ENCODE measurements at places on chromosomes 16 and 17.

GRCh38 chr17:12990041-12990808 lies 27.6 kb downstream of the ELAC2 start:
- DNase-seq, result no peak

DNA sequence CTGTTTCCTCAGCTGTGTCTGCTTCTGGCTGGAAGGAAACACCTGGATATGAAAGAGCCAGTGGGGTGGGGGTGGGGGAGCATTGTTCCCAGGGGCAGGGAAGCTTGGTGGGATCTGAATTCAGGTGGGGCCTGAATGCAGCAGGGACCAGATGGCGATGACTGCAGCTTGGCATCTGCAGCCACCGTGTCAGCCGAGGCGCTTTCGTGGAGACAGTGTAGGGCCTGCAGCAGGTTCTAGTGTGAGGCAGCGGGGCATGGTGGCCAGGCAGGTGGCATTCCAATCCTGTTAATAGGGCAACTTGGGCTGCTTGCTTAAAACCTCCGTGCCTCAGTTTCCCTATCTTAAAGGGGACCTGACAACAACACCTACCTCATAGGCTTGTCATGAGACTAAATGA lies 1.7 kb downstream of the PIK3R6 start:
- no peak for DNase-seq

GRCh38 chr16:84138824-84139627 lies 6.0 kb downstream of the HSDL1 start:
- DNase-seq, result peak; percentile 40

GRCh38 chr17:76700617-76701470 lies 9.9 kb downstream of the MXRA7 start:
- no peak for DNase-seq

- DNase-seq, result peak; percentile 90
Observed at GRCh38 chr16:79600638-79601091, at the start of gene MAF. TSS of gene MAF (minus strand) at chr16:79600737. CDS start at chr16:79599902, 835 bp downstream.

DNA sequence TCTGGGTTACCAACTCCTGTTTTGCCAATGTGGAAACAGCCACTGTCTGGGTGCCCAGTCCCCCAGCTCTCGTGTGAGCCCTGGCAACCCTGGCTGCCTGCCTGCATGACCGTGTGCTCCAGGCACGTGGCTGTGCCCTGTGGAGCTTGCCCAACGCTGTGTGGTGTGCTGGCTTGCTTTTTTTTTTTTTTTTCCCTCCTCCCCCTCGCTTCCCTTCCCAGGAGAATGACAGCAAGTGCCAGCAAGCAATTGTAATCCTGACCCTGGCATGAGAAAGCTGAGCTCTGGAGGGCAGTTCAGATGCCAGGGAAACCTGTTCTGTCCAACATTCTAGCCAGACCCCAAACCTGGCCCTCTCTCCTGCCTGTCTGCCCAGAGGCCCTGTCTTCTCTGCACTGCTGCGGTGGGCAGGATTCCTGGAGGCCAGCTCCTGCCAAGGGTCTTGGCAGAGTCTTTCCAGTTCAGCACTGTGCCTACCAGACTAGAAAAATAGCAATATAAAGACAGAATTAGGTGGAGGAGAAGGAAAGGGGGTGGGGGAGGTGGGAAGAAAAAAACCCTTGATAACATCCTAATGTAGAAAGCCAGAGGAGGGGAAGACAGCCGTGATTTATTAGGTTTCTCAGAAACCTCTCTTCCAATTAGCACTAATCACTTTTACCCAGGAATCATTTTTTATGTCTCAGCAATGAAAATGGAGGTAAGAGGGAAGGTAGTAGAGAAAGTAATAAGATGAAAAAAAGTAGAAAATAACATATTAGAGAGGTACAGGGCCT lies 9.0 kb downstream of the HLF start:
- DNase-seq, result no peak

- no peak for DNase-seq
Observed at GRCh38 chr17:75267153-75267410, 3.9 kb downstream of the MIF4GD start.

DNA sequence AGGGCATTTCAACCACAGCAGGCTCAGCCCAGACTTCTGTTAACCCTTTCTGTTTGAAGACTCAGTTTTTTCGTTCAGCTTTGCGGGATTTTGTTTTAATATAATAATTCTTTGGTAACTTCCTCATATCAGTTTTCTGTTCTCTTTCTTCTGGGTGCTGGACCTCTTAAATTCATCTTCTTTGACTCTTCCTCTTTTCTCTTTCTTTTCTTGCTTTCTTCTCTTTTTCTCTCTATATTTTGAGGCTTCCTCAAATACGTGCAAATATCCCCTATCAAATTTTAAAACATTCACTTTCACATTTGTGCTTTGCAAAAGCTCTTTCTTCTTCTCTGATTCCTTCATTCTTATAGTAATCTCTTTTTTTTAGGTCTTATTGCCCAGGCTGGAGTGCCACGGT lies 136.3 kb downstream of the HS3ST3B1 start:
- no peak for DNase-seq

- DNase-seq, result no peak
Observed at GRCh38 chr17:42177684-42178083, 3.3 kb downstream of the KCNH4 start.

- no peak for DNase-seq
Observed at GRCh38 chr16:5882087-5882640, 784.6 kb upstream of the EEF2KMT start.

GRCh38 chr17:4362141-4362540 lies 4.3 kb downstream of the UBE2G1 start:
- DNase-seq, result no peak

DNA sequence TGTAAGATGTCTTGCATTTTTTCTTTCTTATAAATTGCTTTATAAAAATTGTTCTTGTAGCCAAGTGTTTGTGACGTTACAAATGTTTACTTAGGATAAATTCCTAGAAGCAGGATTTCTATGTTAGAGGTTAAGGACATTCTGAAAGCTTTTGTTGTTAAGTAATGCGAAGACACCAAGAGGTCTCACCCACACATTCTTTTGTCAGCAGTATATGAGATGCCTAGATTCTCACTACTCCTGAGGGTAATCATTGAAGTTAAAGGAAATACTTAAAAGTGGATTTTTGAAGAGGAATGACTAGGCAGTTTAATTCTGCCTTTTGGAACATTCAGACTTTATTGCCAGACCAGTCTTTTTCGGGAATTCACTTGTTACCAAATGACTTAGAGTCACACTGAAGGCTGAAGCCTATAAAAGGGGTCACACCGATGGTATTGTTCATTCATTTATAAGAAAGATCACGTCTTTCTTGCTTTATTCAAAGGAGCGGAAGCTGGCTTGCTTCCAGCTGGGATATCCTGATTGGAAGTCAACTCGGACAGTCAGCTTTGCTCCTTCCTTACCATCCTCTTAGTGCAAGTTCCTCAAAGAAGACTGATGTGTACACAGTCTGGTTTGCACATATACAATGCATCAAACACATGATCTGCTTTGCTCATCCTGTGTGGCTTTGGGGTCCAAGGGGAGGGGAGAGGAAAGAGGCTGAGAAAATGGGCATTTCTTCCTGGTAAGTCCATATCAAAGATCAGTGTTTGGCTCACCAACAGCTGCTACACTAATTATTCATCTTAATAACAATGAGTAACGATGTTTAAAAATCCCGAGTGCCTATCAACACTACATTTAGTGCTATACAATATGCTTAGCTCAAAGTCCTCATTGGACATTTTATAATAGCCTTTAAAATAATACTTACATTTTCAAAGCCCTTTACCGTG lies 160.0 kb downstream of the MAP2K6 start:
- DNase-seq, result no peak

DNA sequence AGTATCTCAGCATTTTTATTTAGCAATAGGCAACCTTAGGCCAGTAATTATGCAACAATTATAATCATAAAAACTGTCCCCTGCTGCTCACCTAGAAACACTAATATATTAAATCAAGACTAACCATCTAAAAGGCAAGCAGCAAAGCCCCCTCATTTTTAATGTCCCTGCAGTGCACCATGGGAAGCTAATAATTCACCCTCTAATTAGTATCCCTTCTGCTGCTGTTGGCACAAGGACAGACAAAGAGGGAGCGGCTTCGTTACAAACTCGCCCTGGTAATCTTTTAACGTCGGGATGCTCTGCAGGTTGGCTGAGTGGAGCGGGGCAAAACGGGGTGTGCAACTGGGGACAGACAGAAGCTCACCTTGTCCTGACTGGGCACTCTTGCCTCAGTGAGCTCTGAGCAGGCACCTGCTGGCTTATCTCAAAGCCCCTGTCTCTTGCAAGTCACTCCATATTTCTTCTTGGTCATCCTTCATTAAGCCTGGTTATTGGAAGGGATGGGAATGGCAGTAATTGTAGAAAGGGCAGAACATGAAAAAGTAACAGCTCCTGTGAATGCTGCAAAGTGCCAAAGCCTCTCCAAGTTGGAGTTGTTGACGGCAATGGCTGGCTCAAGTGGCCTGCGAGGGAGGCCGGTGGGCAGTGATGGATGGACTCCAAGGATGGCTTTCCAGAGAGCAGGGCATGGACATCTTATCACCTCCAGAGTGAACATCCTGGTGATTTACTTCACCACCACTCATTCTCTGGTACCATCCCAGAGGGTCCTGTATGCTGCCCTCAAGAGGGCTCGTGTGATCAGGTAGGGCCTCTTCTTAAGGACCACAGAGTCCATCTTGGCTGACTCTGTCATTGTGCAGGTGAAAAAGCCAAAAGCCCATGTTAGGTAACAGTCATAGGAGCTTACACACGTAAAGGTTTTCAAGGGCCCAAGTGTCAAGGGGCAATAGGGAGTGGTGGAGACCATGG lies 219.6 kb upstream of the N4BP1 start:
- no peak for DNase-seq

- no peak for DNase-seq
Observed at GRCh38 chr16:60404401-60404800, 1631.8 kb downstream of the CDH8 start.

GRCh38 chr17:42659079-42659931 lies at the start of gene TUBG2:
TSS of gene TUBG2 (plus strand) at chr17:42659284. CDS start at chr17:42659504, 220 bp downstream.
- peak; percentile 79 for DNase-seq

- DNase-seq, result no peak
Observed at GRCh38 chr16:80176114-80176513, 364.7 kb upstream of the DYNLRB2 start.

- no peak for DNase-seq
Observed at GRCh38 chr17:7589891-7590691, at the start of gene SOX15. TSS of gene SOX15 (minus strand) at chr17:7590094. CDS start at chr17:7589676, 418 bp downstream.

GRCh38 chr17:17079336-17079735 lies 37.1 kb downstream of the MPRIP start:
- DNase-seq, result no peak

DNA sequence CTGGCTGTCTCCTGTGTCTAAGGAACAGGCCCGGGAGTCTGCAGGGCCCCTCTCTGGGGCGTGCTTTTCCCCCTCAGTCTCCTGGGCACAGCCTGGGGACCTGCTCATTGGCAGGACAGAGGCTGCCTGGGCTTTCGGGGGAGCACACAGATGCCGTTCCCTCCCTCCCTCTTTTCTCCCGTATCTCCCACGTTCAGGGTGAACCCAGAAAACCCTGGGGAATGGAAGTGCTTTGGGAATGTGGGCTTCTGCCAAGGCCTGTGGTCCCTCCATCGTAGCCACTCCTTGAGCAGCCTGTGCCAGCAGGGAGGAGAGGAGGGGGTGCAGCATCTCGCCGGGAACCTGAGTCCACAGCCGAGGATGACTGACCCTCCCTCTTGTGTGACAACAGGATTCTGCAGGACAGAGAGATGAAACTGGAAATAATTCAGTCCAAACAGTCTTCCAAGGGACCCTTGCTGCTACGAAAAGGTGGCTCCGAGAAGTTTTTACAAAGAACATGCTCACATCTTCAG lies 52.0 kb downstream of the RNF213 start:
- DNase-seq, result no peak

DNA sequence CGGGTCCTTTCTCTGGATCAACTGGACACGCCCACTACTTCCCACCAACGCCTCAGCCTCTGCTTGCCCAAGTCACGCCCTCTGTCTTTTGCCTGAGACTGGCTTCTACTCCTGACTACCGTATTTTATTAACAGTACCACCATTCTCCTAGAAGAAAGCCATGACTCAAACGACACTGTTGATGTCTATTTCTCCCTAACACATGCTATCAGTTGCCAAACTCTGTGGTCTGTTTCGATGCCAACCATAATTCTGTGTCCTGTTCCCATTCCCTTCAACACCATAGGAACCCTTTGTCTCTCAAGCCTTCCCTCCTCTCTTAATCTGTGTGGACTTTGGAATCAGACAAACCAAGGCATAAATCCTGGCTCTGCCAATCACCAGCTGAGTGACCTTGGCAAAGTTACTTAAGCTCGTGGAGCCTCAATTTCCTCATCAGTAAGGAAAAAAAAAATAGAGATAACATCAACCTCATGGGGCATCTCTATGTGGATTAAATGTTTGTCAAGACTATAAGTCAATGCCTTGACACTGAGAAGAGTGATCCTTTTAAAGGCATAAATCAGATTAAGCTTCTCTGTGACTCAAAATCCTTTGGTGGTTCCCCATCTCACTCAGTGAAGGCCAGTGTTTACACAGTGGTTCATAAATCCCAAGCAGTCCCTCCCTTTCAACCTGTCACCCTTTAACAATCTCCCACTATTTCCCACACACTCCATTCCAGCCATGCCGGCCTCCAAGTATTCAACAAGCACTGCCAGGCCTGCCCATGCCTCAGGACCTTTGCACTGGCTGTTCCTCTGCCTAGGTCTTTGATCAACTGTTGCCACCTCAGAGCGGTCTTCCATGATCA lies 45.6 kb downstream of the ERN1 start:
- no peak for DNase-seq

- no peak for DNase-seq
Observed at GRCh38 chr16:89361751-89362539, 128.4 kb downstream of the ANKRD11 start.

DNA sequence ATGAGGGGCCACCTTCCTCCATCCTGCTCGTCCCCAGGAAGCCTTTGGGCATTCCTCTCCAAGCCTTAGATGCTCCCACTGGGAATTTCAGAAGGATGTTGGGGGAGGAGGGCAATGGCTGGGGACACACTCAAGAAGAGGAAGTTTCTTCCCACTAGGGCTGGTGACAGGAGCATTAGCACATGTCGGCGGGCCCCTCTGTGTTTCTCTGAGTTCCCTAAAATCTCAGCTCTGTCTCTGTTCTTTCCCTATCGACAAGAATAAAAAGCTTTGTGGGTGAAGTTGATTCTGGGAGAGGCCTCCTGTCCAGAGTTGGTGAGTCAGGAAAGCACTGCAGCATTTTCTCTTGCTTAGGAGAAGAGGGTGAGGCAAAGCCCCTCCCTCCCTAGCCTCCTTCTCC lies 19.7 kb upstream of the C17orf107 start:
- DNase-seq, result no peak

DNA sequence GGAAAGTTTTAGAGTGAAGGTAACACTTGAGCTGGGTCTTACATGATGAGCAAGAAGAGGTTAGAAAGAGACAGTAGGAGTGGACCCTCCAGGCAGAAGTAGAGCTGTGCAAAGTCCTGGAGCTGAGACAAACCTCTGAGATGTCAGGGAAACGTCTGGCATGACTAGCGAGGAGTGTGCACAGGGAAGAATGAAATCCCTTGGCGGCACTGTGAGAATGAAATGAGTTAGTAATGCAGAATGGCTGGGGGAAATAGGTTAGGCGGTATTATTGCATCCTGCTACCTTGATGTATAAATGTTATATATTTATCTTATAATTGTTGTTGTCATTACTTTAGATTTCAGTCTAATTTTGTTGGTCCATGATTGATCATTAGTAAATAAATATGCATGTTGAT lies 457.9 kb upstream of the CCL2 start:
- DNase-seq, result no peak

- DNase-seq, result no peak
Observed at GRCh38 chr16:24771779-24772157, 42.3 kb downstream of the TNRC6A start.

Data from stimulated activated CD4-positive, alpha-beta T cell treated with anti-CD3 and anti-CD28 coated beads, Interleukin-1b, Interleukin-23, amount 100 ng/mL, for 48 hours (primary cell).